ENCODE measurements at places on chromosomes 2 and 18.

- DNase-seq: no peak
Measured at GRCh38 chr18:2897448-2898185, 50.8 kb downstream of the EMILIN2 start.

GRCh38 chr2:233428008-233428407 is 73.7 kb downstream of the DGKD start:
- no peak for DNase-seq

DNA sequence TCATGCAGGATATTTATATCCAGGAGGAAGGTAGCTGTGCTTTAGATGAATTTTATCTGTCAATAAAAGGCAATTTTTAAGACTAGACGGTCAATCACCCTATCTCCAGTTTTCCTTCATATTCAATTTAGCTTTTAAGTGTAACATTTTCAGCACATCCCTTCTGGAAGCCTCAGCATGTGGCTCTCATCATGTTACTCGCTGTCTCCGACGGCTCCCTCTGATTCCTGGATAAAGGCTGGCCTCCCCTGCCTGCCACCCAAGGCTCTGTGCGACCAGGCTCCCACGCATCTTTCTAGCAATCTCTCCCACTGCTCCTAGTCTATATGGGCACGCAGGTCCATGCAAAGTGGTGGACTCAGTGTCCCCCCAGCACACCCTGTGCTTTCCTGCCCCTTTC is 84.5 kb downstream of the MEP1B start:
- DNase-seq: no peak

- no peak for DNase-seq
Measured at GRCh38 chr2:128997166-128997866, 678.6 kb upstream of the HS6ST1 start.

GRCh38 chr2:47535073-47535472 is 132.1 kb downstream of the MSH2 start:
- DNase-seq: no peak

DNA sequence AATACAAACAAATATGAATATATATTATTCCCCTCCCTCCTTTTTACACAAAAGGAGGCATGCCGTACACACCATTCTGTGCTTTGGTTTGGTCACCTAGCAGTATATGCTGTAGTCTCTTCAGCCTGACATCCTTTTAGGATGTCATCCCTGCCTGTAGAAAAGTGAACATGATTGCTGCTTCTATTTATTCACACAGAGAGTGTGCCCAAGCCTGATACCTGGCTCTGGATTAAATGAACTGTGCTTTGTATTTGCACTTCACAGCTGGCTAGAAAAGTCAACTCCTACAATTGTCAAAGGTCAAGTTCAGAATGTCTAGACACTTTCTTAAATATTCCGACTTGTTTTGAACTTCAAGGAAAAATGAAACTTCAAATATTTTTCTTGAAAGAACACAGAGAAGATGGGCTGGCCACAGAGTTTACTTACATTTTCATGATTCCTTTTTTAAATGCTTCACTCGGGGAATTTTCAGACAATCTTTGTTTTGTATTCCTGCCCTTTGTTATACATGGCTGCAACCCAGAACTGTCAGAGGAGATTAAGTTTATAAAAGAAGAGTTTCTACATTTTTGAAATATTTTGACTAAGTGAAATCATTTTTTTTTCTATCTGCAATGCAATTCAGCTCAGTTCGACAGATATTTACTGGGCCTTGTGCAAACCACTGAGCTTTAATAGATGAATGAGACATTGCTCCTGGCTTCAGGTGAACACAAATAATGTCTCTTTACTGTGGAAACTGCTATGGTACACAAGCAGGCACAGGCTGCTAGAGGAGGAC is 33.5 kb downstream of the DAPL1 start:
- no peak for DNase-seq

GRCh38 chr2:42651057-42651456 is 82.6 kb downstream of the MTA3 start:
- DNase-seq: no peak

GRCh38 chr2:50385349-50385748 is 646.6 kb downstream of the NRXN1 start:
- DNase-seq: no peak

DNA sequence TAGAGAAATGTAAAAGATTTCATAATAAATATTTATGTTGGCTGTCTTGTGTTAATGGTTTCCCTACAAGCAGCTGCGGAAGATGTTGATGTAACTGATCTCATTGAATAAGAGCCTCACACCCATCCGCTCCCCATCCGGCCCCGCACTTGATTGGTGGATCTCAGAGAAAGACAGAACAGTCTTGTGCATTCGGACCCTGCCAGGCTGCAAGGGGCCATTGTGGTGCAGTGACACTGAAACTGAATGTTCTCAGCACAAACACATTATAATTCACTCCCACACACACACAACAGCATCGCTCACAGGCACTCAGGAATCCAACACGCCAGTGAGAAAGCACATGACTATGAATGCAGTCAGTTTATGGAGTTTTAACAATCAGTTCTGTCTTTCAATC is 47.8 kb downstream of the PRELID3A start:
- DNase-seq: no peak

GRCh38 chr2:27379383-27379835 is 1.1 kb downstream of the ZNF513 start:
- DNase-seq: no peak

- no peak for DNase-seq
Measured at GRCh38 chr2:96987301-96987909, 1.0 kb upstream of the FAM178B start.

GRCh38 chr18:48785091-48785614 is 165.6 kb downstream of the SMAD7 start:
- DNase-seq: no peak

GRCh38 chr18:46158499-46158898 is 54.3 kb downstream of the HAUS1 start:
- no peak for DNase-seq

Data from stimulated activated CD4-positive, alpha-beta T cell treated with anti-CD3 and anti-CD28 coated beads, Interleukin-2, amount 100 ng/mL, for 4 hours (primary cell).